ENCODE measurements at places on chromosomes 13 and 19.

- DNase-seq = no peak
These were observed 1.1 kb downstream of the SUCLA2 start for GRCh38 chr13:47999973-48000372.

- no peak for DNase-seq
These were observed 84.1 kb upstream of the FNDC3A start for GRCh38 chr13:48891586-48891985.

DNA sequence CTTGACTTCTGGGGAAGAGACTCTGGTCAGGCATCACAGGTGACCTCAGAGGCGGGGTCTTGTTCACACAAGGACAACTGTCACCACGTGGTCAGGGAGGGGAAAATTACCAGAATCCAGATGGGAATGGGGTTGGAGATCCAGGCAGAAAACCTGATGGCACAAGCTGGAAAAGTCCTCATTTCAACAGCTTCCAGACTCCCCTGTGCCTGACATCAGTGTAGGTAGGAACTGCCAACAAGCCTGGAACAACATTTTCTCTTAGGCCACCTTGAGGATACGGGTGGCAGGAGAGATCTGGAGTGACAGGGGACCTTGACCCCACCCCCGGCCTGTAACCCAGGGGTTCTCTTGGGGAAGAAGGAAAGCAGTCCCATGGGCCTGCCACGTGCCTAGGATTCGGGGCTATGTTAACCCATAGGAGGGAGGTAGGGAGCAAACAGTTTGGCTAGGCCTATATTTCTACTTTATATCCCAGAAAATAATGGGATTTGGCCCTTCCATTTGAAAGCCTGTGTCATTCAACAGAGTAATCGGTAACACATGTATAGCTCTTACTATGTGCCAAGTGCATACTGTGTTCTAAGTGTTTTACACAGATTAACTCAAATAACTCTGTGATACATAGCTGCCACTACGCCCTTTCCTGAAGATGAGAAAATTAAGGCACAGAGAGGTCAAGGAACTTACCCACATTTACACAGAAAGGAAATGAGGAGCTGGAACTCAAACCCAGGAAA is 44.9 kb upstream of the C13orf42 start:
- DNase-seq = no peak

GRCh38 chr13:72565893-72566292 is 161.5 kb downstream of the MZT1 start:
- no peak for DNase-seq

DNA sequence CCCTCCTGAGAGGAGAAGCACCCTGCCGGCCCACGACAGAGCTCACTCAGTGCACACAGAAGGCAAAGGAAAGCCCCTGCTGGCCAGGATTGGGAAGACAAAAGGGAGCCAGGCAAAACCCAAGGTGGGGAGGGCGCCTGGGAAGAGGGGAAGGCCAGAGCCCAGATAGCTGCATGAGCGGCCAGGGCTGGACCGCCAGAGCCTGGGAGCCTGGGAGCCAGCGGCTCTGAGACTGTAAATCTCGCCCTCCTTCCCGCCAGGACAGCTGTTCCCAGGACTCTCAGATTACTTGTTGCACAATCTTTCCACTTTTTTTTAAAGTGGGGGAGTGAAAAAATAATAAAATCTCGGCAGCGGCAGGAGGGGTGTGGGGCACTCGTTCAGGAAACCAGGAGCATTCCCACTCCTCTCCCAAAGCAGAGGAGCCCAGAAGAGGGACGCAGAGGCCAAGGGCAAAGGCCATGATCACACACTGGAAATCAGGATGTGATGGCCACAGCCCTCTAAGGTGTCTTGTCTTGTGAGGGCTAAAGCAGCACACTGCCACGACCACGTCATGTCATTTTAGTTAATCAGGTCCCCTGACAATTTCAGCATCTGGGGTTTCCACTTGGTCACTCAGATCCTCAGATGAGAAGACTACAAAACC is 19.6 kb upstream of the EPHX3 start:
- DNase-seq = no peak

DNA sequence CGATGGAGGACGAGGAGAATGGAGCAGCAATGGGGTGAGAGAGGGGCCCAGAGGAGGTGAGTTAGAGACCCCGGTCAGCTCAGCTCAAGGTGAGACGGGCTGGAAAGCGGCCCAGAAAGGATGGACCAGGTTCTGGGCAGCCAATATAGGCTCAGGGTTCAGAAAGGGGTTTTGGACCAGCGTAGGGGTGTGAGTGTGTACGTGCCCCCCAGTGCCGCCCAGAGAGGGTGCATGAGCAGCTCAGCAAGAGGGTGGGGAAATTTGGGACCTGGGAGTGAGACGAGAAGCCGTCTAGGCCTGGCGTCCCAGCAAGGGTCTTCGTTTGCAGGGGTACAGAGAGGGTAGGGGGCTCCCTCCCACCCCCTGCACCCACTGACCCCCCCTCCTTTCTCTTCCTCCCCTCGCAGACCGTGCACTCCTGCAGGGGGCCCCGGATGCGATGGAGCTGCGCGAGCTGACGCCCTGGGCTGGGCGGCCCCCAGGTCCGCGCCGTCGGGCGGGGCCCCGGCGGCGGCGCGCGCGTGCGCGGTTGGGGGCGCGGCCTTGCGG is 12.1 kb downstream of the FUT6 start:
- DNase-seq = no peak

DNA sequence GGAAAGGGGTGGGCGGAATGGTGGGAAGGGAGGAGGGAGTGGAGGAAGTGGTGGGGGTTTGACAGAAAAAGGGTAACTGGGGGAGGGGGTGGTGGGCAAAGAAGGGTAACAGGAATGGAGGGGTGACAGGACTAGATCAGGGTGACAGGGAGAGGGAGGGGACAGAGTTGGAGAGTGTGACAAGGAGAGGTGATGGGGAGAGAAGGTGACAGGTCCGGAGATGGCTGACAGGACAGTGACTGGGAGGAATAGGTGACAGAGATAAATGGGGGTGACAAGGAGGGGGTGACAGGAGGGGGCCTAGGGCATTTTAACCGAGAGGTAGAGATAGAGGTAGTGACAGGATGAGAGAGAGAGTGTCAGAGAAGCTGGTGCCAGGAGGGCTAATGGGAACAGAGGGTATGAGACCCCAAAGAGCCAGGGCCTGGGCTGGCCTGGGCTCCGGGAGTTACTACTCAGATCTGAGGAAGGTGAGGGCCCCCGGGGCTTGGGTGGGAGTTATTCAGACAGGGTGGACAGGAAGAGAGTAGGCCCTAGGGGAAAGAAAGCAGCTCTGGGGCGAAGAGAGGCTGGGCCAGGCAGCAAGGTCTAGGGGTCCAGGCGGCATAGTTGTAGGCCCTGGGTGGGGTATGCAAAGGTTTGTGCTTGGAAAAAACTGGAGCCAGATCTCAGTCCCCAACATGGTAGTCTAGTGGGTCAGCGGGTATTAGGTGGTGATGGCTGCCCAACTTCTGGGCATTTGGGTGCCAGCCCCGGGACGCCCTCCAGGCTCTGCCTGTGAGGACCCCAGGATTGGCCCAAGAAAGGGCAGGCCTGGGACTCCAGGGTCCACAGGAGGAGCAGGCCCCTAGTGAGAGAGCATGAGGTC is 660 bp downstream of the CIC start:
- no peak for DNase-seq

DNA sequence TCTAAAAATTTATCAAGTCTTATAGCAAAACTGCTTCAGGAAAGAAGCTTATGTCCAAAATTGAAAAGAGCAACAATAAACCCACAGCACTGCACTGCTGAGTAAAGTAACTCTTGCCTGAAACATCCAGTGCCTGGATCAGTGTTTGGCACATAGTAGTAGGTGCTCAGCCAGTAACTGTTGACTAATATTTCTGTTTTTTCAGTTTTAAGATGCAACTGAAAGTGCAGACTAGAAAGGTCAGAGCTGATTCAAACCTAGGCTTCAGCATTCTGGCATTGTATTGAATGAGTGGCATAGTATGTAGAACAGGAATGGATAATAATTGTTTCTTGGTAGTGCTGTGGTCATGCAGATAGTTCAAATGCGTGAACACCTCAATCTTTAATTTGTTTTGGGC is 67.6 kb downstream of the UBL3 start:
- DNase-seq = no peak

GRCh38 chr19:18008814-18009213 is 844 bp downstream of the ARRDC2 start:
- no peak for DNase-seq

- DNase-seq = no peak
These were observed 82.5 kb upstream of the FGF14 start for GRCh38 chr13:102484329-102484728.

- DNase-seq = no peak
These were observed 6.3 kb downstream of the MYADM start for GRCh38 chr19:53873773-53874605.

DNA sequence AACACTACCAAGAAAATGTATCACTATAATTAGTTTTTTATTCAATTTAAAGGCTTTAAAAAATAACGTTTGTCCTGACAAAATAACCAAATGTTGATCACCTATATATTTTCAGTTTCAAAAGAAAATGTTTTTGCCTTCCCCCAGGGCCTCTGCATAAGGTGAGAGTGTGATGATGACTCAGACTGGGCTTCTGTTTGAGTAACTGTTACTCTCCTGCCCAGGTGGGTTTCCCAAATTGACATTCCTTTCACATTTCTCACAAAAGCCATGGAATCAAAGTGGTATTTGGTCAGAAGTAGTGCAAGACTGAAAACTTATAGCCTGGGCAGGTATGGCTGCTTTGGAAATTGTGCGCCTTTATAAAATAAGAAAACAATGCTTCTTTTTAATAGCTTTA is 180.6 kb downstream of the COG6 start:
- DNase-seq = no peak

DNA sequence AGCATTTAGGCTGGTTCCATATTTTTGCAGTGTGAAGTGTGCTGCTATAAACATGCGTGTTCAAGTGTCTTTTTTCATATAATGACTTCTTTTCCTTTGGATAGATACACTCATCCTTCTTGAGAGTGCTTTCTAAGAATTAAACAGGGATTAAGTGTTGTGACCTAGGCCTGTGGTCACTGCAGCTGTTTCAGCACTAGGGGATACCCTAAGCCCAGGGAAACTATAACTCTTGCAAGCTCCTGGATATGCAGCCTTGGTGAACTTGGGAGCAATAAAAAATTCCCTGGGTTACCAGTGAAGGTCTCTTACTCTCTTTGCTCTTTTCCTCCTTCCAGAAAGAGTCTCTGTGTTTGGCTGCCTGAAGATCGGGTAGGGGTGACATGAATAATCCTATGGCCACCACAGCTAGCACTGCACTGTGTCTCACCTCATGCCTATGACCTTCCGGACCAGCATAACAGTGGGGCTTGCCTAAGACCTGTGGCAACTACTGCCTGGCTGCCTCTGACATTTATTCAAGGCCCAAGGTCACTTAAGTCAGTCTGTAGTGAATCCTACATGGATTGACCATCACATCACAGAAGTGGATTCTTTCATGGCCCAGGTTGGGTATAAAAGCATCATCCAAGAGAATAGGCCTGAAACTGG is 799.7 kb downstream of the DACH1 start:
- no peak for DNase-seq

- no peak for DNase-seq
These were observed 121.1 kb upstream of the MYO16 start for GRCh38 chr13:108508263-108508662.

DNA sequence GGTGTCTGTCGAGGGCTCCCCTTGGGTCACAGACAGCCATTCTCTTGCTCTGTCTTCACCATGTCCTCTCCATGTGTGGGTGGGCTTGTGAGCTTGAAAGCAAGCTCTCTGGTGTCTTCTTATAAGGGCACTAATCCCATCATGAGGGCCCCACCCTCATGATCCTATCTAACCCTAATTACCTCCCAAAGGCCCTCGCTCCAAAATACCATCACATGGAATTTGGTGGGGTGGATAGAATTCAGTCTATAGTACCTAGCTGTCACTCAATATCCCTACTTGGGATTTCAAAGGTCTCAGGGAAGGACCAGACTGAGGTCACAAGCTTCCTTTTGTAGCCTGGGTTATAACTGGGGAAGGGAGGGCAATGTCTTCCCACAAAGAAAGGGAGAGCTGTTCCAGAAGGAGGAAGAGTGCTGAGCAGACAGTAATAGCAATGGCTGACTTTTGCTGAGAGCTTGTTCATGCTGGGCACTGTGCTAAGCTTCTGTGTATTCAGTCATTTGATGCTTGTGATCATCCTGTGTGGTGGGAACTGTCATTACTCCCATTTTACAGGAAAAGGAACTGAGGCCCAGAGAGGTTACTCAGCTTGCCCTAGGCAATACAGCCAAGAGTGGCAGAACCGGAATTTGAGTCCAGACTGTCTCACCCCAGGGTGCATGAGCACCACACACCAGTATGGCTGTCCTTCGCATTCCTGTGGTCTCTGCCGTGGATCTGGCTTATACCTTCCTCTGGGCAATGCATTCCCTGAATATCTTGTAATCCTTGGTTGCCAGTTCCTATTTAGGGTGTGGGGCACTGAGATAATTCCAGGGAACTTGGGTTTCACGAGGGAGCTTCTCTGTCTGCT is 8.2 kb downstream of the FXYD5 start:
- DNase-seq = no peak

DNA sequence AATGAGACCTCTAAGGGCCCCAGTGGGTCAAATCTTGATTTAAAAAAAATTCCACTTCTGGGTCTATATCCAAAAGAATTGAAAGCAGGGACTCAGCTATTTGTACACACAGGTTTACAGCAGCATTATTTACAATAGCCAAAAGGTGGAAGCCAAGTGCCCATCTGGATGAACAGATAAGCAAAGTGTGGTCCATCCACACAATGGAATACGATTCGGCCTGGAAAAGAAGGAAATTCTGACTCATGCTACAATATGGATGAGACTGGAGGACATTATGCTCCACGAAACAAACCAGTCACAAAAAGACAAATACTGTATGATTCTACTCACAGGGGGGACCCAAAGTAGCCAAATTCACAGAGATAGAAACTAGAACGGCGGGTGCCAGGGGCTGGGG is 76.7 kb downstream of the CACNA1A start:
- no peak for DNase-seq

- no peak for DNase-seq
These were observed 123.5 kb downstream of the RXFP2 start for GRCh38 chr13:31862828-31863227.

DNA sequence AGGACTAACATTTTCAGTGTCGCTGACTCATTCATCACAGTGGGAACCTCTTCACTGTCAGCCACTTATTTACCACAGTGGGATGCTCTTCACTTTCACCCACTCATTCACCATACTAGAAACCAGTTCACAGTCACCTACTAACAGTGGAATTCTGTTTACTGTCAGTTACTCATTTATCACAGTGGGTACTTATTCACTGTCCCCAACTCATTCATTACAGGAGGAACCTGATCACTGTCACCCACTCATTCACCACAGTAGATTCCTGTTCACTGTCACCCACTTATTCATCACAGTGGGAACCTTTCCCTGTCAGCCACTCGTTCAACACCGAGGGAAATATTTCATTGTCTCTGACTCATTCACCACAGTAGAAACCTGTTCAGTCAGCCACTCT is 10.1 kb upstream of the ZNF85 start:
- DNase-seq = no peak

DNA sequence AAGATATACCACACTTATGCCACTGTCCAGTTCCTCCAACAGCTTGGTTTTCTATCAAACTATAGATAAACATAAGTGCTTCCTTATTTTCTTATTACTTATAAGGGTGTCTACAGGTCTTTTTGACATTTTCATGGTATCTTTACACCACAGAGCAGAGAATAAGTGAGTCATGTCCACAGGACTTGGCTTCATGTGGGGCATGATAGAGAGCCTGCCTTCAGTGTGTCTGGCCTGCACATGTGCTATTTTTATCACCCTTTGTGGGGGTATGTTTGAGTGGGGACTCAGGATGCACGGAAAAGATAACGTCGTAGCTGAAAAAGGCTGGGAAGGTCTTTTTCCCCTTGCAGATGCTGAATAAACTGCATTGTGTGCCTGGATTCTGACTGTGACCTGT is 8.1 kb upstream of the STOML3 start:
- DNase-seq = no peak

- DNase-seq = no peak
These were observed 7.8 kb downstream of the ANKLE1 start for GRCh38 chr19:17289489-17289888.

All from activated naive CD4-positive, alpha-beta T cell (primary cell).